ENCODE measurements at places on chromosomes 1 and 21.

- H3K27me3 ChIP-seq, result no peaks in the 10 kb centered on the region
- peak overlapping the region; percentile 26 for H3K4me3 ChIP-seq
- H3K27ac ChIP-seq, result peak overlapping the region; percentile 86
- H3K36me3 ChIP-seq, result no peaks in the 10 kb centered on the region
- H3K4me1 ChIP-seq, result peaks cover 8% of the 10 kb centered on the region
Measured at GRCh38 chr1:2300851-2301606, 72.9 kb downstream of the SKI start.

DNA sequence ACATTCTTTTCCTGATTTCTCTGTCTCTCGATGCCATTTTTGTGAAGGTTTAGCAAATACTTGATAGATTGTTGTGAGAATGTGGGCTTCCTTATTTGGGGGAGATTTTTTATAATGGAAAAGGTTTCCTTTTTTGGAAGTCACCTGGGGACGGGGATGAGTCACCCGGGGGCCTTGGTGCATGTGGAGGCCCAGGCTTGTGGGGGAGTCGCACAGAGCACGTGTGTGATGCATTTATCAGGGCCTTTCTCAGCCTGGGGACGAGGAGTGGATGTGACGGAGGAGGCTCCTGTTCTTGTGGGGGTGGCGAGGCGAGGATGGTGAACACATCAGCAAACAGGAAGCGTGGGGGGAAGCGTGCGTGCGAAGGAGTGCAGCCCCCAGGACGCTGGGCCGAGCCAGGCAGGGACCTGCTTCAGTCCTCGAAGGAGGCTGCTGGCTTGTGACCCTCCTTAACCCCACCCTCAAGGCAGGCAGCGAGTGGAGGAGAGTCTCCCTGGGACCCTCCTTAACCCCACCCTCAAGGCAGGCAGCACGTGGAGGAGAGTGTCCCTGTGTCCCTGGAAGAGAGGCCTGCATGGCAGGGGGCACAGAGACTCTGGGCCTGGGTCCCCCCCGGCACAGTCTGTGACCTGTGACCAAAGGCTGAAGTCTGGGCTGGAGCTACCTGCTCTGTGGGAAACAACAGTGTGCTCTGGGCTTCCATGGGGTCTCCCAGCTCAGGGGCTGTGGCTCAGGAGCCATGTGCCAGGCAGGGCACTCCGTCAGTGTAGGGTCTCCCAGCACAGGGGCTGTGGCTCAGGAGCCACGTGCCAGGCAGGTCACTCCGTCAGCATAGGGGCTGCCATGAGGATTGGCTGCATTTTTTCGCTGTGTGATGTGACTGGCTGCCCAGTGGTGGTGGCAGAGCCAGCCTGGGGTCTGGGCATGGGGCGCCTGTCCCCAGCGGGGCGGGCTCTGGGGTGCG is 57.2 kb downstream of the AGPAT3 start:
- H3K4me1 ChIP-seq, result peaks cover 8% of the 10 kb centered on the region
- H3K36me3 ChIP-seq, result no peaks in the 10 kb centered on the region
- no peak overlapping the region for H3K27ac ChIP-seq
- no peak overlapping the region for H3K4me3 ChIP-seq
- no peak for DNase-seq

DNA sequence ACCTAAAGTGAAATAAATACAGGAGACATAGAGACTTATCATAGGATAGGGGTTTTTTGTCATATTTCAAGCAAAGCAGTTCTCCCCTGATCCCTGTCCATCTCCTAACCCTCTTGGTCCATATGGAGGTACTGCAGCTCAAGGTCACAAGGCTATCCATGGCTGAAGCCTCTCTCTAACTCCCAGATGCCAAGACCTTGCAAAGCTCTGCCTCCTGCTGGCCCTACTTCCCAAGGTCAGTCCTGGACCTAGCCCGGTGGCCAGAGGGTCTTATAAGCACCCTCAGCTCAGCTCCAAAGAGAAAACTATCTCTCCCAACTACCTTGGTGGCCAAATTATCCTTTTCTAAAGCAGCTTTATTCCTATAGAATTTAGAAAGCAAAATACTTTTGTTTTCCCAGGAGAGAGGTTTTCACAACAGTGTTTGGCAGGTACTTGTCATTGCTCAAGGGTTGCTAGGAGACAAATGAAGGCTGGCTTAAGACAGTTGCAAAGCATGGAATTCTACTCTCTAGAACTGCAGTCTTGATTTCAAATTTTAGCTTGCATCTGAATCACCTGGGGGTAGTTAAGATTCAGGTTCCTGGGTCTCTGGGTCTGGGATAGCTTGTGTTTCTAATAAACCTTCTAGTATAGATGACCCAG is 121.5 kb downstream of the XCL2 start:
- H3K27me3 ChIP-seq, result no peaks in the 10 kb centered on the region
- H3K27ac ChIP-seq, result no peak overlapping the region
- no peaks in the 10 kb centered on the region for H3K4me1 ChIP-seq

DNA sequence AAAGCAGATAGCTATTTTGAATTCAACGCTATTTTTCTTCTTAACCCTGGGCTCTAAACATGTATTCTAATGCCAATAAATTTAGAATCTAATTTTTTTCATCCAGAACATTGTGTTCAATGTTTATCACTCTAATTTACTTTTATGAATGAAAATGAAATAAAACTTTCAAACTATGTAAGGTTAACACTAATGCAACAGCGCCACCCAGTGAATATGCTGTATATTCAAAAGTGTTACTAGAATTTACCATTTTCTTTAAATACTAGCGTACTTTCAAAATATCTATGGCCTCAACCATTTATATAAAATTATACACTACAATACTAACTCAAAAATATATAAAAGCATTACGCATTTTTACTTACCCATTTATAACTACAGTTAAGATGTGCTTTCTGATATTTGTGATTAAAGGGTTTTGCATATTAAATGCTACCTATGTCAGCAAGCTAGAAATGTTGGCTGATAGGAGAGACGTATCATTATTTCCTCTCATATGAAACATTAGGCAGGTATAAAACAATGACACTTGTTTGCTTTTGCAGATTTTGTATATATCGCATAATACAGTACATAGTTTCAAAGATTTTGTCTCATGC is 5.9 kb upstream of the NUF2 start:
- H3K36me3 ChIP-seq, result no peaks in the 10 kb centered on the region
- H3K27ac ChIP-seq, result no peak overlapping the region
- H3K27me3 ChIP-seq, result no peaks in the 10 kb centered on the region

GRCh38 chr1:230948301-230948700 is 30.4 kb downstream of the TTC13 start:
- DNase-seq, result no peak
- H3K27ac ChIP-seq, result no peak overlapping the region
- H3K36me3 ChIP-seq, result no peaks in the 10 kb centered on the region

GRCh38 chr1:158177700-158178450 is 2.8 kb upstream of the CD1D start:
- H3K4me1 ChIP-seq, result no peaks in the 10 kb centered on the region
- peak; percentile 90 for DNase-seq
- H3K27ac ChIP-seq, result no peak overlapping the region
- peaks cover 34% of the 10 kb centered on the region for H3K27me3 ChIP-seq
- no peaks in the 10 kb centered on the region for H3K36me3 ChIP-seq
- peak overlapping the region; percentile 30 for H3K4me3 ChIP-seq

DNA sequence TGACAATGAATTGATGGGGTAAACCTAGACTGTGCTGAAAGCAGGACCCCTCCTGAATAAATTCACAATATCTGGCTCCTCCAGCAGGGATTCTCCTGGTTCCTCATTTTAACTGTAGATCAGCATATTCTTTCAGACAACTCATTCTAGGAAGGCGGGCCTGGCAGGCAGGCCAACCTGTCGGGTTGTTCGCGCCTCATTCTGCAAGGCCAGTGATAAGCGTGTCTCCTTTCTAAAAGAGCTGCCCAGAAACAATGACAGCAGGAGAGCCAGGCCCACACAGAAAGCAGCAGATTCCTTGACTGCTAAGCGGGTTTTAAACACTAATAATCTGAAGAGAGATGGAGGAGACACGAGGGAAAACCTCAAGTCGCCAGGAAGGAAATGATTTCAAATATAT is 70.0 kb downstream of the NTPCR start:
- no peaks in the 10 kb centered on the region for H3K4me1 ChIP-seq
- no peaks in the 10 kb centered on the region for H3K27me3 ChIP-seq
- no peak for DNase-seq
- H3K36me3 ChIP-seq, result no peaks in the 10 kb centered on the region
- H3K4me3 ChIP-seq, result no peak overlapping the region
- H3K27ac ChIP-seq, result no peak overlapping the region

DNA sequence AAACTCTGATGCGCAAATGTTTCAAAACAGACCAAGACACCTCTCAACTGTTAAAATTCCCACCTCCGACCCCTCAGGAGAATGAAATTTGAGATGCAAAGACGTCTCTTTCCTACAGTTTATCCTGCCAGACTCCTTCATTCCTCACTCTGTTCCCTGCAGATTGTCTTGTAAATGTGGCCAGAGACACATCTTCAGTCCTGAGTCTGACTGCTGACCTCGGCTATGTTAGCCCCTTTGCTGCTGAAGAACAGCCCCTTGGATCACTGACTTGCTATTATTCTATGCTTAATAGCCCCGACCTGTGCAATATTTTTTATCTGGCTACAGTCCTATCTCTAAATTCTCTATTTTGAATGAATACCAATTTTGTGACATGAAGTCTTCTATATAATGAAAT is 16.6 kb upstream of the ESRRG start:
- H3K4me1 ChIP-seq, result no peaks in the 10 kb centered on the region
- no peak for DNase-seq
- H3K36me3 ChIP-seq, result no peaks in the 10 kb centered on the region
- H3K4me3 ChIP-seq, result no peak overlapping the region
- no peak overlapping the region for H3K27ac ChIP-seq

GRCh38 chr1:38680801-38681510 is 178.6 kb downstream of the RRAGC start:
- no peak overlapping the region for H3K27ac ChIP-seq
- DNase-seq, result no peak
- H3K36me3 ChIP-seq, result no peaks in the 10 kb centered on the region
- no peak overlapping the region for H3K4me3 ChIP-seq

DNA sequence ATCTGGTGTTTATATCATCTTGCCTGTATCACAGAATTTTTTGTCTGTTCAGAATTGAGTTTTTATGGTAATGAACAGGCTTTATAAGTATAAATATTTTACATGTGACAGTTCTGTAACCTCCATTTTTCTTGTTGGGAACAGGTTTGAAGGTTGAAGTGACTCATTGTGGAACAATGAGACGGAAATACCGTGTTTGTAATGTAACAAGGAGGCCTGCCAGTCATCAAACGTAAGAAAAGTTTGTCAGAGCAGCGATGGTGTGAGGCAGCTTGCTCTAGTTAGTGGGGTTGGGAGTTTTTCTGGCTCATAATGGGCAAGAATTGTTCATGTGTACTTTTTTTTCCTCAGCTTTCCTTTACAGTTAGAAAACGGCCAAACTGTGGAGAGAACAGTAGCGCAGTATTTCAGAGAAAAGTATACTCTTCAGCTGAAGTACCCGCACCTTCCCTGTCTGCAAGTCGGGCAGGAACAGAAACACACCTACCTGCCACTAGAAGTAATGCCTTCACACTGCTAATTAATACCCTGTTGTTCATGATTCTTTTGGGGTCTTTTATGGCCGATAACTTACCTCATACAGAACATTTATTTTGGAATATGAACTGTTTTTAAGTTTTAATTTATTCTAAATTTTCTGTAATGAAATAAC is 75.2 kb upstream of the TEKT2 start:
- no peaks in the 10 kb centered on the region for H3K27me3 ChIP-seq
- no peak for DNase-seq
- no peak overlapping the region for H3K4me3 ChIP-seq
- H3K4me1 ChIP-seq, result no peaks in the 10 kb centered on the region
- H3K27ac ChIP-seq, result no peak overlapping the region
- H3K36me3 ChIP-seq, result no peaks in the 10 kb centered on the region

- H3K36me3 ChIP-seq, result no peaks in the 10 kb centered on the region
- no peaks in the 10 kb centered on the region for H3K27me3 ChIP-seq
- H3K27ac ChIP-seq, result peak overlapping the region; percentile 52
- H3K4me3 ChIP-seq, result no peak overlapping the region
- DNase-seq, result peak; percentile 35
Measured at GRCh38 chr1:66436378-66437135, 97.4 kb upstream of the SGIP1 start.

DNA sequence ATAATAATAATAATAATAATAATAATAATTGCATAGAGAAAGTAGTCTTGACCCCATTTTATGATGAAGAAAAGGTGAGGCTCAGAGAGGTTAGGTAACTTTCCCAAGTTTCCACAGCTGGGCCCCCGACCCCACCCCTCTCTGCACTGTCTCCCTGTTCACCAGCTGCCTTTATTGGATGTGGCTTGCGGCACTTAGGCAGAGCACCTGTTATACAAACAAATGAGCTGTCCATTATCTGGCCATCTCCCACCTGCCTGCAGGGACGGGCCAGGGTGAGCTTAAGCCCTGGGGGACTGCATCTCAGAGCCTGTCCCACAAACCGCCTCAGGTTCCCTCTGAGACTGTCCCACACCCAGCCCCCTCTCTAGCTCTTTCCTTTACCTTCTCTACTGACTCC is 10.1 kb upstream of the EFNA1 start:
- no peak for DNase-seq
- no peaks in the 10 kb centered on the region for H3K27me3 ChIP-seq
- H3K4me3 ChIP-seq, result no peak overlapping the region
- no peak overlapping the region for H3K27ac ChIP-seq

DNA sequence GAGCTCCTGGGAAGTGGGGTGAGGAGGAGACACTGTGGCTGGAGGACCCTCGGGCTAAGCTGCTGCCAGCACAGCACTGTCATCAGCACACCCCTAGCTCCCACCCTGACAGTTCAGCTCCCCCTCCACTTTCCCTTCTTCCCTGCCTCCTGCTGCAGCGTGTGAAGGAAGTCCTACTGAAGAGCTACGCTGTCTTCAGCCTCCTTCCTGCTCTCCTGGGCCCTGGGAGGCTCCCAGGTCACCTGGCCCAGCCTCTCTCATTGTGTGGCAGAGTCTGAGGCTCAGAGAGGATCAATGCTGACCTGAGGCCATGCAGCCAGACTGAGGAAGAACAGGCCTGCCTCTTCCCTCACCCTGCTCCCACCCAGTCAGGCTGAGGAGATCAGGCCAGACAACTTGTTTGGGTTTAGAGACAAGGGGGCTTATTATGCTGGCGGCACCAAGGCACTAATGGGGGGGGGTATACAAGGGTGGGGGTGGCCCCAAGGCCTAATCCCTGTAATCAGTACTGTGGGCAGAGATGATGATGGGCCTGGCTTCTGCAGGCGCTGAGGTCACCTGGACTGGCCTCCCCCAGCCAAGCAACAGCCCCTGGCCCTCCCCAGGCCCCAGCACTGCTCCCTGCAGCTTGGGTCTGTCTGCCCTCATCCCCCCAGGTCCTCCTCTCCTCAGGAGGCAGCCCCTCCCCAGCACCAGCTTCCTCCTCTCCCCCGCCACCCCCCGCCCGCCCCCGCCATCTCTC is 9.1 kb downstream of the NES start:
- DNase-seq, result no peak
- no peaks in the 10 kb centered on the region for H3K36me3 ChIP-seq
- H3K4me3 ChIP-seq, result peak overlapping the region; percentile 15
- H3K27me3 ChIP-seq, result no peaks in the 10 kb centered on the region
- H3K27ac ChIP-seq, result peak overlapping the region; percentile 86
- H3K4me1 ChIP-seq, result peaks cover 17% of the 10 kb centered on the region

DNA sequence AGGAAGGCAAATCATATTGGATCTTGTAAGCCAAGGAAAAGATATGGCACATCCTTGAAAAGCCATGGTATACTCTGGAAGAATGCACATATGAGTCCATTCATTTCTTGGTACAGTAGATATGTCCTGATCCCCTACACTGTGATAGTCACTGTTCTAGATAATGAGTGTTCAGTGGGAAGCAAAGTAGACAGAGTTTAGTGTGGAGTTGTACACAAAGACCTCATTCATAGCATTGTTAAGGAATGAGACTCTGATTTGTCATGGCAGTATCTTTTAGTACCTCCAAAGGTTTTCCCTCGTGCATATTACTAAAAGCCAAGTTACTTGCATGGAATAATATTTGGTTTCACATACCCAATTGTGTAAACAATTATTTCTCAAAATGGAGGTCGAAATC is 204.7 kb downstream of the NFIA start:
- H3K36me3 ChIP-seq, result no peaks in the 10 kb centered on the region
- no peaks in the 10 kb centered on the region for H3K27me3 ChIP-seq
- H3K4me3 ChIP-seq, result no peak overlapping the region
- no peaks in the 10 kb centered on the region for H3K4me1 ChIP-seq
- DNase-seq, result no peak
